ENCODE measurements at places on chromosomes 3 and 15.

- DNase-seq: no peak
Measured at GRCh38 chr3:143810166-143810952, 37.9 kb downstream of the SLC9A9 start.

GRCh38 chr3:173586166-173586565, 188.6 kb downstream of the NLGN1 start:
- DNase-seq: peak; percentile 46

DNA sequence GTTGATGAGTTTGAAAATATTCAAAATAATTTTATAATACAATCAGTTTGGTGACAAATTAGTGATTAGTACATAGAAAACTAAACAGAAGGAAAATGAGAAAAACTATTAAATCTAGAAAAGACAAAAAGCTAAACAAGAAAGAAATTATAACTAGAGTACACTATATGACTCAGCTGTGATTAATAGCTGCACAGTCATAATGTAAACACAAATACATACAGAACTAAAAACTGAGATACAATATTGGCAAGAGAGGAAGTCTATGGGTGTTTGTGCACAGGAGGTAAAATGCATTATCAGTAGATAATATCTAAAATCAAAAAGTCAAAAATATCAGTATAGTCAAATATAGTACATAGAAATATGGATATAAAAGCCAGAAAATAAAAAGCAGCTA, 80.7 kb upstream of the PCSK6 start:
- DNase-seq: no peak

DNA sequence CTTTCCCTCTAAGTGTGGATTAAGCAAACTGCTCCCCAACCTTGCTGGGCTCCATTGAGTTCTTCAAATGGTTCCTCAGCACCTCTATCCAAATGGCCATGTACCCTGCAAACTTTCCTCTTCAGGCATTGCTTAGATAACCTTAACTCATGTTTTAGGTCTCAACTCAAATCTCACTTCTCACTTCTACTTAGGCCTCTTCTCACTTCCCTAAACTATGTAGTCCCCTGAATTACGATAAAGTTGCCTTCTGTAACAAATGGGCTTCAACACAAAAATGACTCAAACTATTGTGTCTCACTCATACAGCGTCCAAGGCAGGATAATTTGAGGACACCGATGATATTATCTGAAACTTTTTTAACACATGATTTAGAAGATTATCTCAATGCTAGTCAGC, 62.4 kb upstream of the STAC start:
- DNase-seq: no peak

DNA sequence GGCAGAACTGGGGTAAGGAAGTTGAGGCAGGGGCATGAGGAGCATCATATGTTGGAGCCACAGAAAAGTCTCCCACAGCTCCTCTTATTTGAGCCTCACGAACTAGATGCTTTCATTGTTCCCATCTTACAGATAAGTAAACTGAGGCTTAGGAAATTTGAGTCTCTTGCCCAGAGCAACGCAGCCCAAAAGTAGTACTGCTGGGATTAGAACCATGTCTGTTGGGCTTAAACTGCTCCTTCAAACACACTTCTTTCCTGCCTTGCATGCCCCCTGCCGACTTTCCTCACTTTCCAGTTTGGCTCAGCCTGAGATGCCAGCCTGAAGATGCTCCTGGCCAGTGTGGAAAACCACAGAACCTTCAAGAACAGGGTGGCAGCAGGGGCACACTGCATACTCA, 43.1 kb upstream of the SLC6A6 start:
- no peak for DNase-seq

- DNase-seq: no peak
Measured at GRCh38 chr3:153760948-153761347, 360.2 kb upstream of the ARHGEF26 start.

GRCh38 chr15:28989239-28989830, 103.6 kb downstream of the APBA2 start:
- DNase-seq: no peak

DNA sequence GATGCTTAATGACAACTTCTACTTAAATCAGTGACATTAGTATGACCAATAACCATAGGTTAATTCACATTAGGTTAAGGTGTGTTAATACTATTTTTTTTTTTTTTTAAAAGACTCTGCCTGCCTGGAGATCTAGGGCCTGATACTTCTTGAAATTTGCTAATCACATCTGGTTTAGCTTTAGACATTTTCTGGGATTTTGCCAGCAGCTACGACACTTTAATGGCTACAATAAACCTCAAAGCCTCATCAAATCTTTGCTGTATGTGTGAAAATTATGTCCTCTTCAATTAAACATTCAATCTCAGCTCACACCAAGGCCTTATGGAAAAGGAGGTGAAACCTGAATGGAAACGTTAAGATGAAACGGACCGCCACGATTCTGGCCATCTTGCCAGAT, 167.9 kb downstream of the GREM1 start:
- DNase-seq: no peak

DNA sequence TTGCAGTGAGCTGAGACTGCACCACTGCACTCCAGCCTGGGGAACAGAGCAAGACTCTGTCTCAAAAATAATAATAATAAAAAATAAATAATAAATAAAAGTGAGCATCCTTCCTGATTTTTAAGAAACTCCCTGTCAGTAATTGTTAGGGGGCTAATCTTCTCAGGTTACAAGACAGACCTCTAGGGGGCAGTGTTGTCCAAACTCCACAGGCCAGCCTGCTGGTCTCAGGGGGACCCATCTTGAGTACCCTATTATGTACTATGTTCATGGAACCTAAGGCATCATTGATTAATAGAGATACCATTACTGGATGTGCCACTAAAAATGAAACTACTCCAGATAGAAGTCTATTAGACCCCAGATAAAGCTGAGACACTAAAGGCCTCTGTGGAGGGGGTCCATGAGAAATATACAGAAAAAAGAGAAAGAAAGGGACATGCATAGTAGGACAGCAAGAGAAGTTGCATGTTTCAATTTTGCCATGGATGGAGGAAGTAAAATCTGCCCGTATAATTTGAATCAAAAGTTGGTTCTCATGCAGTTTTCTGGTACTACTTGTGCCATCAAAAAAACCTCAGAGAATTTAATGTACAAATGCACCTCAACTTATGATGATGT, 85.5 kb upstream of the CDV3 start:
- no peak for DNase-seq

GRCh38 chr3:152786977-152787681, 47.8 kb upstream of the P2RY1 start:
- no peak for DNase-seq

GRCh38 chr3:95939235-95939809, 875.1 kb upstream of the EPHA6 start:
- DNase-seq: no peak

- no peak for DNase-seq
Measured at GRCh38 chr15:34248190-34248589, 23.4 kb downstream of the EMC4 start.

DNA sequence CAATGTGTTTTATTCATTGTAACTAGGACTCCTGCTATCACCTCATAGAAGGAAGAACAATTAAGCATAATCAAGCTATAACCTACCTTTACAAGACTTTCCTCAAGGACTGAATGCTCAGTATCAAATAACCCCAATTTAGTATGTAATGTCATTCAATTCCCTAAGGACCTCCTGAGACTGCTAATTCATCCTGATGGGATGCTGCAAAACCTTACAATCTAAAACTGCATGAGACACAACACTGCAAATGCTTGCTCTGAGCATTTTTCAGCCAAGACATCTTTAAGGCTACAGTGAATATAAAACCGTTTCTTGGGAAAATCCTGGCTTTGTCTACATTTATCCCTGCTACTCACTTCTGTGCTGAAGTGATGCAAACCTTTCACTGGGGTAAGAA, 69.9 kb downstream of the RYK start:
- DNase-seq: no peak

GRCh38 chr15:28264166-28264565, 57.8 kb downstream of the HERC2 start:
- no peak for DNase-seq

GRCh38 chr15:72787526-72787925, 4.0 kb upstream of the ADPGK start:
- no peak for DNase-seq
